ENCODE measurements at places on chromosomes 7 and 10.

- DNase-seq, result no peak
Measured at GRCh38 chr10:129514568-129515451, 47.8 kb downstream of the MGMT start.

DNA sequence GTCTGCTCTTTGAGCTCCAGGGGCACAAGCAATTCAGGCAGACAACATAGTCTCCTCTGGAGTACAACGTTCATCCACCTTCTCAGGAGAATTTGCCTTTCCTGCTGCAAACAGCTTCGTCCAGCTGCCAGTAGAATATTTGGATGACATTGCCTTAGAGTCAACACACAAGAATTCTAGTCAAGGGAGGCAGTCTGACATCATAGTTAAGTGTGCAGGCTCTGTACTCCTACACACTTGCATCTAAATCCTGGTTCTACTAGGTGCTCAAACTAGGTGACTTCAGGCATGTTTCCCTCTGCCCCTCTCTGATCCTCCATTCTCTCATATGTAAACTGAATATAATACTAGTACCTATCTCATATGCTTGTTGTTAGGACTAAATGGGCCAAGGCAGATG, 314.8 kb downstream of the HPSE2 start:
- no peak for DNase-seq

GRCh38 chr7:102981451-102981850, 68.7 kb downstream of the LRRC17 start:
- DNase-seq, result no peak

DNA sequence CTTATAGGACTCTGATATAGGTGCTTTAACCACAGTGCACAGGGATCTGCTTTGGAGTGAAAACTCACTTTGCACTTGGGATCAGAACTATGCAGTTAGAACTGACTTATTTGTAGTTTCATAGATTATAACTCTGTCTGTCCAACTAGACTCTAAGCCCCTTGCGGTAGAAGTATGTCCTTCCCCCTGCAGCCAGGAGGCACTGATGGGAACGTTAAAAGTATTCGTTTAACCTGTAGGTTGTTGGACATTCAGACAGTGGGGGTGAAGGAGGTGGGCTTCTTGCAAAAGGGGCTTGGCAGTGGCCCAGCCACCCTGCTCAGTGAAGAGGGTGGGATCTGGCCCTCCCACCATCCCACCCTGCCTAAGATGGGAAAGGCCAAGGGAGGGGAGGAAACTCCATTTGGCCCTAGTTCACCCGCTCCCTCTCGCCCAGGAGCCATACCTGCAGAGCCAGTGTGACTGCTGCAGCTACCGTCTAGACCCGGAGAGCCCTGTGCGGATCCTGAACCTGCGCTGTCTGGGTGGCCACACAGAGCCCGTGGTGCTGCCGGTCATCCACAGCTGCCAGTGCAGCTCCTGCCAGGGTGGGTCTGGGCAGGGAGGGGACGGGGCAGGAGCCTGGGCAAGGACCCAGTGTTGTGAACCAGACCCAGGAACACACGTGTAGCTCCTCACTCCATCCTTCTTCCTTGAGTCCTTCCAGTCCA, 5.7 kb upstream of the ZNF862 start:
- no peak for DNase-seq

DNA sequence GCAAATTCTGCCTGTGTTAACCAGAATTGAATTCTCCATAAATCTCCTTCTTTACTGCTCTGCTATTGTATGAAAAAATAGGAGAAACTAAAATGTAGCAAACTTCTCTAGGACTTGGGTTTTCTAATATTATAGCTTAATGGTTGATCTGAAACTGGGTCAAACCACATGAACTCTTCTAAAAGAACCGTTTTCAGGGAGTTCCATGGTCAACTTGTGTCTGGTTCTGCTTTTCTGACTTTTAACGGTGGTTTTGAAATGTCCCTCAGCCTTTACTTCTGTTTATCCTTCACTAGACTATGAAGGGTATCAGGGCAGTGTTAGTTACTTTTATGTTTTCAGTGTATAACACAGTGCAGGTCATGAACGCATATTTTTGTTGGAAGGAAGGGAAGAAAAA, 242.2 kb downstream of the TSPAN12 start:
- DNase-seq, result no peak

DNA sequence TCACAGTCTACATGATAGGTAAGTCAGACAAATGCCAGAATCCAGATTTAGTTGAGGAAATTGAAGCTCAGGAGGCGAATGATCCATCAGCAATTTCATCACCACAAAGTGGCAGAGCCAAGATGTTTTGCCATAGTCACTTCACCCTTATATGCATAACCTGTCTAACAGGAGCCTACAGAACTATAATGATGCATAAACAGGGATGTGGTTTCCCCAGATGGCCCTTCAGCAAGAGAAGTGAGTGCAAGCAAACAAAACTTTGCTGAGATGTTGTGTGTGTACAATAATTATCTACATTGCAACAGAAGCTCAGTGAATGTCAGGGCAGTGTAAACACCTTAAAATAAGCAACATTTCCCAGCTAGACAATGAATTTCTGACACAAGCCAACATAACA, 28.6 kb downstream of the PON3 start:
- DNase-seq, result no peak

DNA sequence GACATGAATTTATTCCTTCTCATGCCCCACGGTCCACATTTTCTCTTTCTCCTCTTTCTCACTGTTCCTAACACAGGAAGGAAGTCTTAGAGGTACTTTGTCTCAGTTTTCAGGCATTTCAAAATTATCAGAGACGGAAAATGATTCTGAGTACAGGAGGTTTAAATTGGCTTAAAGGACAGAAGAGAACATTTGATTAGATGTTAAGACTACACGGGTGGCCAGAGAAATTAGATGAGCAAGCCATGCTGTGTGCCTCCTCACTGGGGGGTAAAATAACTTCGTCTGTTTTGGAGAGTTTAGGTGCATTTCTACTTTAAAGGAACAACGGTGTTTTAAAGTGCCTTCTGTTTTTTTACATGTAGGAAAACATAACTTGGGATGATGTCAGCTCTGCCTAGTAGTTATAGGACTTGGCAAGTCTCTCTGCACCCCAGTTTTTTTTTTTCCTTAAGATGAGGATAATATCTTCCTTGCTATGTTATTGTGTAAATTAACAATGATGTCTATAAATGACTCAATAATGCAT, 66.9 kb downstream of the MCMBP start:
- DNase-seq, result no peak

- no peak for DNase-seq
Measured at GRCh38 chr10:61454541-61454940, 1.4 kb upstream of the TMEM26 start.

DNA sequence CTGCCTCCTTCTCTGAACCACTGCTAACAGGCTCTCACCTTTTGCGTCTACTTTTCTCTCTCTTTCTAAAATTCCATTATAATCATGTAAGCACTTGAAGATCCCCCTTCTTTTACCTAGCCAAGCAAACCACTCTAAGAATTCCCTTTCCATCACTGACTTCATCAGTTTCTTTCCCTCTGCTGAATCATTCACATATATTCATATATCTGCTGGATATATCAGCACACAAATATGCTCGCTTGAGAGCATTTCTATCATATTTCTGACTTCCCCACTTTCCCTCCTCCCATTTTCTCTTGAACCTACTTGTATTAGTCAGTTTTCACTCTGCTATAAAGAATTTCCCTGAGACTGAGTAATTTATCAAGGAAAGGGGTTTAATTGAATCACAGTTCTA, 84.2 kb upstream of the LRRN3 start:
- no peak for DNase-seq

GRCh38 chr7:102983602-102984001, 70.8 kb downstream of the LRRC17 start:
- no peak for DNase-seq
